Frontal cortex (tissue), 4 donors: ENCODE measurements at places on chromosomes 6 and 20. TPM values are rescaled to one million over a fixed set of nuclear protein-coding genes. Genes with fewer than 3 reads are reported as not detected.

Gene C6orf163
- 4.9 TPM for total RNA-seq

Gene RBM12
- 109 TPM for total RNA-seq

Gene C6orf58
- total RNA-seq = 1.6 TPM

Gene MUCL3
- not detected for total RNA-seq

Gene OR12D3
- total RNA-seq = not detected

Gene HCRTR2
- total RNA-seq = 30.6 TPM

Gene IMPG1
- total RNA-seq = not detected

Gene HMGN4
- total RNA-seq = 73.4 TPM

Gene CCN5
- not detected for total RNA-seq

Gene SLC22A2
- 0.82 TPM for total RNA-seq

Gene ZKSCAN4
- 9.4 TPM for total RNA-seq

Gene FOXC1
- total RNA-seq = 4.1 TPM

Gene PHACTR1
- total RNA-seq = 28.1 TPM

Gene HM13
- 26.1 TPM for total RNA-seq

Gene HFE
- total RNA-seq = 0.41 TPM

Gene CLVS2
- 34.2 TPM for total RNA-seq

Gene TNNC2
- not detected for total RNA-seq

Gene MYLK4
- total RNA-seq = 0.41 TPM

Gene ANGPT4
- not detected for total RNA-seq

Gene C6orf47
- 16.7 TPM for total RNA-seq

Gene MCCD1
- total RNA-seq = not detected

Gene GABRR1
- total RNA-seq = not detected

Gene BTN1A1
- total RNA-seq = not detected

Gene ISM1
- 1.6 TPM for total RNA-seq

Gene MYCT1
- 4.5 TPM for total RNA-seq

Gene BMP2
- total RNA-seq = 5.7 TPM

Gene SYNDIG1
- 26.1 TPM for total RNA-seq

Gene LHFPL5
- 0.82 TPM for total RNA-seq

Gene RSPH9
- 6.1 TPM for total RNA-seq

Gene SYTL3
- 2.0 TPM for total RNA-seq

Gene ASCC3
- 33.0 TPM for total RNA-seq

Gene ADGRF4
- not detected for total RNA-seq

Gene HLA-DPA1
- total RNA-seq = 1.6 TPM

Gene SEMG1
- not detected for total RNA-seq

Gene SPEF1
- 0.41 TPM for total RNA-seq

Gene PHF20
- 53.8 TPM for total RNA-seq

Gene CPXM1
- total RNA-seq = 7.3 TPM

Gene CCM2L
- total RNA-seq = 2.9 TPM

Gene LSM14B
- 97.8 TPM for total RNA-seq

Gene BANF2
- not detected for total RNA-seq

Gene HLA-DMB
- 0.82 TPM for total RNA-seq

Gene LRRC73
- 2.9 TPM for total RNA-seq

Gene PBOV1
- total RNA-seq = not detected

Gene PSORS1C2
- not detected for total RNA-seq

Gene GMNN
- total RNA-seq = 7.7 TPM

Gene FAM209B
- not detected for total RNA-seq

Gene TRMT11
- 23.2 TPM for total RNA-seq

Gene ROS1
- total RNA-seq = not detected

Gene FAM209A
- total RNA-seq = not detected

Gene NMBR
- total RNA-seq = 4.9 TPM

Gene FABP7
- 1,193 TPM for total RNA-seq

Gene CCN6
- total RNA-seq = not detected

Gene FAM217A
- not detected for total RNA-seq

Gene TPX2
- total RNA-seq = 5.7 TPM

Gene TSBP1
- total RNA-seq = not detected
